ENCODE measurements at places on chromosomes 3 and 15.

DNA sequence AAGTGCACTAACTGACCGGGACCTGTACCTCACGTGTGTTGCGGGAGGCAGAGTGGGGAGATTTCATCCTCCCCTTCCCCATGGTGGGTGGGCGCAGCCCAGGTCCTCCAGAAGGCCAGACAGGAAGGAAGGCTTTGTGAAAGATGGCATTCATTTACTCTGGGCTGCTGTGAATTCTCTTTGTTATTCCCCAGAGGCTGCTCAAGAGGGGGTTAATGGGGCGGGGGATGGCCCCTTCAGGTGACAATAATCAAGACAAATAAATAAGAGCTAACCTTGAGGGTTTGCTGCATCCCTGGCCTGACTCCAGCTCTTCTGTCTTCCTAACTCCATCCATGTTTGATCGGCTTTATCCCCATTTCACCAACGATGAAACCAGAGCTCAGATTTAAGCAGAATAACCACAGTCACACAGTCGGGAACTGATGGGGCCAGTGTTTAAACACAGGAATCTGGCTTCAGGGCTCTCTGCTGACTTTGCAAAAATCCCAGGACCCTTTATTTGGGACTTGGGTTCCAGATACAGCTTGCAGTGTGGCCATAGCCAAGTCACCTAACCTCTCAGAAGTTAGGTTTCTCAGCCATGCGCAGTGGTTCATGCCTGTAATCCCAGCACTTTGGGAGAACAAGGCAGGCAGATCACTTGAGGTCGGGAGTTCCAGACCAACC, 16.5 kb downstream of the PIF1 start:
- DNase-seq: no peak

GRCh38 chr3:105328338-105328730, 38.4 kb upstream of the ALCAM start:
- no peak for DNase-seq

DNA sequence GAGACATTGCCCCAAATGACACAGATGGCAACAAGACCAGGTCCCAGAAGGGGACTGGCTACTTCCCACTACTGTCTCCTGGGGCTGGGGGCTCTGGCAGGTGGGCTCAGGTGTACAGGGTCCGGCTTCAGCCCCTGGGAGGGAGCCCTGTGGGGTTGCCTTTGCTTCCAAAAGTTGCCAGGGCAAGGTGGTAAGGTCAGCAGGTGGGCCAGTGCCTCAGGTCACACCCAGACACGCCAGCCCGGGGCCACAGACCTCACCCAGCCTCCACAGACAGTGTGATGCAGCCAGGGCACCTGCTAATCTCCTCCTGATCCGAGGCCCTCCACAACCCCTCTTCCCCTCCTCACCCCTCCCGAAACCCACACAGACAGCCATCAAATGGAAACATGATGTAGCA, 7.5 kb downstream of the OXTR start:
- DNase-seq: no peak

DNA sequence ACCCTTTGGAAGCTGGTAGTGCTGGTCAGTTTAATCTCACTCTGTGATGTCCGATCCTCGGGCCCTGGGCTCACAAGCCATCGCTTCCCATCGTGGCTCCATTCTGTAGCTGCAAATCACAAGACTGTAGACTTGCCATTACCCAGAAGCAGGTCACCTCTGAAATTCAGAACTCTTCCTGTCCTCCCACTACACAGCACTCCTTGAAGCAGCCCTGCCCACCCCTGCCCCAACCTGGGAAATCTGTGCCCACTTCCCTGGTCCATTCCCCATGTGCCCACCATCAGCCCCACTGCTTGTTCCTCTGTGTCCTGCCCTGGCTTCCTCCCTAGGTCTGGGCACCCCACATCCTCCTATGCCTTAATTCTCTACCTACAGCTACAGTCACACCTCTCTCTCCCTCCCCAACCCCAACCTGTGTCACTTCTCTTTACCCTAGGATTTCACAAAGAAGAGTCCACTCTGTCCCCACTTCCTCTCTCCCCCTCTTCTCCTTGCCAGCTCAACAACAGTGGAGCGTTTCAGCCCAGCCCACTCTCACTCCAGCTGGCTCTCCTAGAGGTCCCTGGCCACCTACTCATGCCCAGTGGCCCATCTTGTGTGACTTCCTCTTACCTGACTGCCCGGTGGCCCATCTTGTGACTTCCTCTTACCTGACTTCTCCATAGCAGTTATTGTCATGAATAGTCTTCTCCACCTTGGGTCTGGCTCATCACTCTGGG, 8.3 kb downstream of the ZNF710 start:
- DNase-seq: no peak

DNA sequence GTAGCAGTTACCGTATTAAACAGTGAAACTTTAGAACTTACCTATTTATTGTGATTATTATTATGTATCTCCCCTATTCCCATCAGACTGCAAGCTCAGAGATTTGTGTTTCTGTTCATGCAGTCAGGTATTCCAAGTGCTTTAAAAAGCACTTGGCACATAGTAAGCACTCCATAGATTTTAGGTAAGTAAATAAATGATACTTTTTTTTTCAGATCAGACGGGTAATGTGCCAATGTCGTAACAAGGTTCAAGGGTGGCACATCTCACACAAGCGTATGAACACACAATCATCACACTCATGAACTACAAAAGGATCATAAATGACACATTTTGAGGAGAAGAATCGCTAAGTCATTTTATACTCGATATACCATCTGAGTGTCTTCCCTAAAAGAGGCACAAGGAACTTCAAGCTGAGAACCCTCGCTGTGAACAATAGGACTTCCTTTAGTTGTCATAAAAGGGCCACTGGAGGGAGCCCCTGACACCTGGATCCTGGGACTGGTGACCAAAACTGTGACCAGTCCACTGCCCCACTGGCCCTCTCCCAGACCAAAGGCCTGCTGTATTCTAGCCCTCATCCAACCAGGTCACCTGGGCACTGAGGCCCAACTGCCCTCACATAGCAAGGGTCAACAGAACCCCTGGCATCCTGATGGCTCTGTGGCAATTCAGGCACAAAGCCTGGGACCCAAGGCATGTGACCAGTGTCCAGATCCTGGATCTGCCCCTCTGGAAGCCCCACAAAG, 32.1 kb downstream of the KIF9 start:
- DNase-seq: no peak

DNA sequence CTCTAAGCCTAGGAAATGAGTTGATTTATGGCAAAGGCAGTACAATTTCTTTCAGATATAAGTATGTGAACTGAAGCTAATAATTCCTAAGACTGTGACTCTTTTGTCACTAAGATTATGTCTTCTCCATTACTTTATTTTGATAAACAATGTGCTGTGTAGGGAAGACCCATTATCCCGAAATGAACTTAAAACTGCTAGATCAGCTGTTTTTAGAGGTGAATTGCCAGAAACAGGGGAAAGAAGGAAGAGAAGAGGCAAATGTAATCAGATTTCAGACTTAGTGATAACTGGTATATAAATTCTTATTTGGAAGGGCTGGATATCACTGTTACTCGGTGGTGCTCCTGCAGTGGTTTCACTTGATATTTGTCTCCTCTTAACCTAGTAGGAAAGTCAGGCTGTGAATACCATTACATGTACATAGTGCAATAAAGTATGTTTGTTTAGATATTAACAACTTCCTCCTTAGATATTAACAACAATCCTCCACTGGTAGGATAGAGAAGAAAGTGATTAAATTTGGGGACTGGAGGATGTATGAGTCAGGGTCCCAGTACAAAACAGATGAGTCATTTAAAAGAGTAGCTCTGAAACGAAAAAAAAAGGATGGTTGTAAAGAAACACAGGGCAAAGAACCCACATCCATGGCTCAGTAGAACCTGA, 338.5 kb upstream of the KCNH8 start:
- no peak for DNase-seq

DNA sequence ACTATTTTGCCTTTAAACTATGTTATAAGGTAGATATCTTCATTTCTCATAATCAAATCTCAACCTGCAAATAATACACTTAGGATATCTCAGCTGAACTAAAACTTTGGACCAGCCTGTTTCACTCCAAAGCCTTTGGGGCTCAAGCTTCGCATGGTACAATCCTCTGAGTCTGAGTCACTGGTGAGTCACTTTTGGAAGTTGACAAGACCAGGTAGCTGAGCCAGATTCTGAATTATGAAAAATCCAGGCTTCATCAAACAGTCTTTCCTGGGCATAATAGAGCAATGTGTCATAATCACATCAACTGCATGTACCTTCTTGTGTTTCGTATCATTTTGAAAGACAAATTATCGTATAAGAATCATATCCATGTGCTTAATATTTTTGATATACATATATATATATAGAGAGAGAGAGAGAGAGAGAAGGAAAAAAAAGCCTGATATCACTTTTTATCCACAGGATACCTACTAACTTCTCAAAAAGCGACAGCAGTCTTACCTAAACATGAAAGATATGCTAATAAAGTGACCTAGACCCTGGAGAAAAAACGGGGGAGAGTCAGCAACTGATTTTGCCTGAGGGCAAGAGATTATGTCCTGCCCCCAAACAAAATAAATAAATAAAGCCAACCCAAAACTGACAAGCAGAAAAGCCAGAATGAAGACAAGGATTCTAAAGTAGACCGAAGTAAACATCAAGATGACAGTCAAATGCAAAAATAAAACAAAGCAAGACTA, 263.9 kb upstream of the TGFBR2 start:
- no peak for DNase-seq

- DNase-seq: no peak
These were observed 28.2 kb upstream of the SOX2 start for GRCh38 chr3:181683563-181683962.

DNA sequence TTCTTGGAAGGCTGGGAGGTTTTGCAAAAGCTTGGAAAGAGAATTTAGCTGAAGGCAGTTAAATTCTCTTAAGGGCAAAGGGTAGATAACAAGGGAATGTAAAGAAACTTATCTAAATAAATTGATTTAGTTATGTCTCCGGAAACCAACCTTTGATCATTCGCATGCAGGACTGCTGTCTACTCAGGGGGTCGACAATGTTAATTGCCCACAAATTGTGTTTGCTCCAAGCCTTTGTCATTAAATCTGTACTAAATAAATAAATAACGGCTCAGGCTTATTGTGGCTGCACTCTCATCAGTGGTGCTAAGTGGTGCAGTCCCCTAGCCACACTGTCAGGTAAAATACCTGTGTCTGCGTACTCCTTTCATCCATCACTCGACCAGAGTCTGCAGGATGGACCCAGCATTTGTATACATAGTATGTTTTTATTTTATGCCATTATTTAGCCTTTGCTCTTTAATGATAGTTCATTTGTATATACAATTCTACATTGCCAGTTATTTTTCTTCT, 497.4 kb upstream of the RASGRP1 start:
- no peak for DNase-seq

DNA sequence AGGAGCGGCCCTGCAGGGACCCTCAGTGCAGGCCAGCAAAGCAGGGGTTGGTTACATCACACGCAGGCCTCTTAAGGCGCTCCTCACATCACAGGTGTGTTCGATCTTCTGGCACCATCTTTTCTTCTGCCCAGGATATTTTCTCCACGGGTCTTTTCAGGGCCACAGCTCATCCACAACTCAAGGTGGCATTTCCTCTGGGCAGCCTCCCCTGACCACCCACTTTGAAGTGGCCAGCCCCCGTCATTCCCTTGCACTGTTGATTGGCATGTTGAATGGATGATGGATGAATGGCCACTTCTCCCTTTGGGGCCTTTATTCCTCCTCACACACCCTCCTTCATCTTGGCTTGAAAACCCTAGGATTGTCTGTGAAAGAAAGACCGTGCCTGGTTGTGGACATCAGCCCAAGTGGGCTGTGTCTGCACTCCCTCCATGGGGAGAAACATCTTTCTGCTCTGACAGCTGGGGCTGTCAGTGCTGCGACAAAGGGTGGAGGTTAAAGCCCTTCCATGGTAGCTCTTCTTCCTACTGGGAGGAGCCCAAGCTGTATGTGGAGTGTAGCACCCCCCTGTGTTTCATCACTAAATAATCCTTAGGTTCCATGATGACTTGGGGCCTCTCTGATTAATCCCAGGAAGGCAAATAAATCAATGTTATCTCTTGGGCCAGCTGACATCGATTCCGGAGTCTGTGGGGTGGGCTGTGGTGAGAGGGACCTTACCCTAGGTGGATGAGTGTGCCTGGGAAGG, 102.5 kb downstream of the EPHB1 start:
- no peak for DNase-seq

GRCh38 chr3:153972862-153973261, 148.3 kb upstream of the ARHGEF26 start:
- DNase-seq: no peak

DNA sequence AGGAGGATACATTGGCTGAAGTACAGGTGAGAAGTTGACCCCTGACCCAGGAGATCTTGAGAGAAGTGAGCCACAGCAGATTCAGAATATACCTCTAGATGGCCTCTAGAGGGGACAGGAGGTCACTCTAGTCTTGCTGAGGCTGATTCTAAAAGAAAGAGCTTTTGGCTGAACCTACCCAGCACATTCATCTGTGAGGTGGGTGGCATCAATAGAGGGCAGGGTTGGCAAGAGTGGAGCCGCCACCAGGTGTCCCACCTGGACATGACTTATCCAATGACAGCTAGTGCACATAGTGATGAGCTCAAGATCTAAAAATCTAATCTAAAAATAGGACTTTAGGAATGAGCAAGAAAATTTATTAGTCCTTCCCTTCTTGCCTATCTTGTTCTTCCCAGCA, 51.6 kb downstream of the CYP19A1 start:
- no peak for DNase-seq
